Heart left ventricle (tissue), 16 donors: ENCODE measurements at places on chromosomes 2 and 18. TPM values are rescaled to one million over a fixed set of nuclear protein-coding genes. Genes with fewer than 3 reads are reported as not detected.
A peak's percentile ranks its signal among the peaks of the same experiment; 100 is the strongest.

DNA sequence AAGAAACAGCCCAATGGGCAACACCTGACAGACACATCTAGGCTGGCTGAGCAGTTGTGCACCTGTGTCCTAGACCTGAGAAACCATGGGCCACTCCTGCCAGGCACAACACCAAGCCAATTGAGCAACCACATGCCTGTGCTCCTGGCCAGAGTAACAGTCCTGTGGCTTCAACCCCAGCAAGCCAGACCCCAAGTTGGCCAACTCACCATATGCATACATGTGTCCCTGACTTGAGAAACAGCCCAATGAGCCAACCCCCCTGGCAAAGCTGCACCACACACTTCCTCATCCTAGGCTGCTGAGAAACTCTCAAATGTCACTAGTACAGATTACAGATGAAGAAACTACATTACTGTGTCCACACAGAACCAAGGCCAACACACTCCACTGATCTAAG is 36.6 kb downstream of the USP34 start:
- DNase-seq = no peak

- DNase-seq = peak; percentile 75
These were observed 96.2 kb upstream of the ZNF532 start for GRCh38 chr18:58768293-58768974.

GRCh38 chr2:227932001-227932400 is 60.6 kb downstream of the DAW1 start:
- no peak for DNase-seq

- DNase-seq = peak; percentile 72
These were observed 17.7 kb downstream of the IWS1 start for GRCh38 chr2:127508631-127509034.

DNA sequence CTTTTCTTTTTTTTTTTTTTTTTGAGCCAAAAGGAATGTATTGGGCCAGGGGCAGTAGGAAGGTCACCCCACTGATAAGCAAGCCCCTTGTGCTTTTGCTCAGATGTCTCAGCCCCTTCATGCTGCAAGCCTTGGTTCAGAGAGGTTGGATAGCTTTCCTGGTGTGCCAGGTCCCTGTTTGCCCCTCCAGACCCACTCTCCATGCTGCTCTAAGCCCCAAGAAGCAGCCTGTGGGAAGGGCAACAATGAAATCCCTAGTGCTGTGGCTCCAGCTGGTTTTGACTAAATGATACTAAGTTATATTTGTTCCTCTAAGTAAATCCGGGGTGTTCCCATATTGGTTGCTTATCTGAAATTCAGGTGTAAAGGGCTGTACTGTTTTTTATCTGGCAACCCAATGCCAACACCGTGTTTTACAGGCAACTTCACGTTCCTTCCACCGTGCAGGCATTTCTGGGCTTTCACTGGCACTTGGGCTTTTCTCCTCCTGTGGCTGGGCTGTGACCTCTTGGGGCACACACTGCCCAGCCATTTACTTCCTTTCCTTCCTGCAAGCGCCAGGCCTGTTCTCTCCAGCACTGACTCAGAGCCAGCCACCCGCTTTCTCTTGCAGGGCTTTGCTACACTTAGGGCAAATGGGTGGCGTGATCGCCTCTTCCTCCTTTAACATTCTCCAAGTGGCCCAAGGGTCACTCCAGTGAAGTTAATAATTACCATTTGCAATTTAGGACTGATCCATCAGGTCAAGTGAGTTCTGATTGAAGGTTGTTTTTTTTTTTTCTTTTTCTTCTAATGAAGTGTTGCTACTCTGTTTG is 21.6 kb downstream of the MERTK start:
- peak; percentile 50 for DNase-seq

DNA sequence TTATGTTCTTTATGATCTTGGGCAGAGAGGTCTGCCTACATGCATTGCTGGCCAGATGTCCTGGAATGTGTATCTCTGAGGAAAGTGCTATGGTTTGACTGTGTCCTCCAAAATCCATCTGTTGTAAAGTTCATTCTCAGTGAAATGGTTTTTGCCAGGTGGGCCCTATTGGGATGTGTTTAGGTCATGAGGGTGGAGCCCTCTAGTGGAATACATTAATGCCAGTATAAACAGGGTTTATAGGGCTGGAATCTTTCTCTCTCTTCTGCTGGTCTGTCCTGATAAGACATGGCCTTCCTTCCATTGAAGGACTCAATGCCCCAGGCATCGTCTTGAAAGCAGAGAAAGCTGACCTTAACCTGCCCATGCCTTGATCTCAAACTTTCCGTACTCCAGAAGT is 258.5 kb downstream of the RPIA start:
- DNase-seq = no peak

- DNase-seq = no peak
These were observed 64.5 kb upstream of the FAM124B start for GRCh38 chr2:224466304-224466895.

- DNase-seq = peak; percentile 46
These were observed 1.2 kb downstream of the BMPR2 start for GRCh38 chr2:202377207-202377761.

DNA sequence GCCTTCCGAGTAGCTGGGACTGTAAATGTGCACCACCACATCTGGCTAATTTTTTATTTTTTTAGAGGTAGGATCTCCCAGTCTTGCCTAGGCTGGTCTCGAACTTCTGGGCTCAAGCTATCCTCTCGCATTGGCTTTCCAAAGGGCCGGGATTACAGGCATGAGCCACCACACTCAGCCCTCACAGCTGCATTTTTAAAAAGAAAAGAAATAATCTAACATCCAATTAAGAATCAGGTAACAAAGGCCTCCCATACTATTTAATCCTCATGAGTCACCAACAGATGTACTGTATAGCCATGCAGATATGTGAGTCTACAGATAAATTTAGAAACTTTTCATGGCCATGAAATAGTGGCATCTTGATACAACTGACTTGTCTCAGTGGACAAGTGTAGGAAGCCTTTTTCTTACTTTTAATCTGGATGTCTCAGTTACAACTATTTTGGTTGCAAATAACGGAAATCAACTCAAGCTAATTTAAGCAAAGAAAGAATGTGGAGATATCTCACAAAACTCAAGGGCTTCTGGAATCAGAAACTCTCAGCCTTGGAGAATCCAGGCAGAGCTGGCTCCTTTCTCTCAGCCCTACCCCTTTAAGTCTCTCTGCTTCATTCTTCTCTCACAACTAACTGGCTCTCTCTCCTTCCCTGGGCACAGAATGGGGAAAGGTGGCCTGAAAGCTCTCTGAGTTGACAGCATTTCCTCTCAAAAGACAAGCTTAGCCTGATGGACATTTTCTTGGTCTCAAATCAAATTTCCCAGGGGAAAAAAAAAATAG is 12.8 kb upstream of the PPM1B start:
- no peak for DNase-seq

GRCh38 chr18:39741755-39742466 is 2176.3 kb upstream of the CELF4 start:
- no peak for DNase-seq

- DNase-seq = no peak
These were observed 147.9 kb upstream of the ID2 start for GRCh38 chr2:8533923-8534322.

DNA sequence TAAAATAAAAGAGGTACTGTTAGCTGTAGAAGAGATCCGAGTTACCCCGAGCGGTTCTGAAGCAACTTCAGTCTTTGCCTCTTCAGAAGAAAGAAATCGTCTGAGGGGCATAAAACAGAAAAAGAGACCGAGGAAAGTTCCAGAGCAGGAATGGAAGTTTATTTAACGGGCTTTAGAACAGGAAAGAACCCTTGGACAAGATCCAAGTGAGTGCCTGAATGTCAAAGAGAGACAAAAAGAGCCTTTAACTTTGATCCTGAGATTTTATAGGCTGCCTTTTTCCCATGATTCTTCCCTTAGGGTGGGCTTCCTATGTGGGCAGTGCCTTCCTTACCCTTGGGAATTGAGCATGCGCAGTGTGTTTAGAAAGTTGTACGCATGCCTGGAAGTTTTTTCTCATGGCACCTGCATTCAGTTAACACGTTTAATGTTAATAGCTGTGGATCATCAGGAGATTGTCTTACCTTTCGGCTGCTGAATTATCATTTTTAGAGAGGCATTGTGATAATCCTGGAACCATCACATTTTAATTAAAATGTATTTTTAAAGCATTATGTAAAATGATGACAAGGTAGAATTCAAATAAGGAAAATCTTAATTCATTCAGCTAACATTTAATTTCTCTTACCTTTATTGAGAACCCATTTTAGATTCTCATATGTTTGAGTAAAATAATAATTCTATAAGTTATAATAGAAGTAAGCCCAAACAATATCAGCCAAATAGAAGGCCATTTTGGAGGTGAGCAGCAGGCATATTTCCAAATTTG is 269.5 kb upstream of the ZSWIM2 start:
- DNase-seq = no peak

- DNase-seq = no peak
These were observed 235.0 kb downstream of the PMAIP1 start for GRCh38 chr18:60134806-60135205.

- DNase-seq = no peak
These were observed 13.1 kb downstream of the STARD7 start for GRCh38 chr2:96195410-96196066.

DNA sequence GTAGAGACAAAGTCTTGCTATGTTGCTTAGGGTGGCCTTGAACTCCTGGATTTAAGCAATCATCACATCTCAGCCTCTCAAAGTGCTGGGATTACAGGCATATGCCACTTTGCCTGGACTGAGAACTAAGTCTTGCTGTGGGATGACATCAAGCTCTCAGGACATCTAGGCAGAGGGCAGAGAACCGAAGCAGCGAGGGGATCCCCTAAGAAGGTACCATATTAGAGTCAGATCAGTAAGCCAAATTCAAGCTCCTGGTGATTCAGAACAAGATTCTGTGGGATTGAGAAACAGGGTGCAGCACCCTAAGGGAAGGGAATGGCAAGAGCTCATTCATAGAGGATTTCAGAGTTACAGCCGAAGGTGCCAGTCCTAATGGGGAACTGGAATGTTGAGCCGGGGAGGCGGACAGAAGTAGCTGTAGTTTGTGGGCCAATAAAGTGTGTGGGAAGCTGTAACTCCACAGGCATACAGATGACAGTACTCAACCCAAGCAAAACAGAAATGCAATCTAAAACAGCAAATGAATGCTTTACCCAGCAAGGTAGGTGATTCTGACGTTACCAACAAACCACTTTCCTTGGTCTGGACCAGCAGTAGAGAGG is 30.9 kb downstream of the EPHA4 start:
- DNase-seq = no peak

DNA sequence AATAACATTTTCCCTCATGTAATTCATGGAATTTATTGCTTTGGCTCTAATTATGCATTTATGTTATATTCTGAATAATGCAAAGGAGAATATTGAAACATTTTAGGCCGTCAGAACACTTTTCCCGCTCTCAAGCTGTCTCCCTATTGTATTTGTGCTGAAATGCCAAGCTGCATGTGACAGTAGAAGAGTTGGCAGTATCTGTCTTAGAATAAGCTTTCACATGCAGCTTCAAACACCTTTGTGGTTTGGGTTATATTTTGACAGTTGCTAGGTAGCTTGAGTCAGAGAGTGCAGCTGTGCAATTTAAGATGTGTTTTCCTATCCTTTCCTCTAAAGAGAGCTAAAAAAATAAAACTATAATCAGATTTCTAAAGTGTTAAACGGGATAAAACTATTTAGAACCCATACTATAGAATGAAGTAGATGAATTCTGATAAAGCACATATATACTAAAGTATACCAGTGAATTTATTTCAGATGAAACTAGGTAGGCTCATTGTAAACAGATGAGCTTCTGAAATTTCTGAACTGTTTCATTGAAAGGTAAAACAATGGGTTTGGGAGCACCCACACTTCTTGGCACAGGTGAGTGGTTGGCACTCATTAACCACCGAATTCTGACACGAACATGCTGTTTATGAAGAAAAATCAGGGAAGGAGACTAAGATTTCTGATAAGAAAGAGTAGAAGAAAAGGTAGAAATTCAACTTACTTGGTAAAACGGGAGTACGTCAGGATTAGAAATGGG is 43.4 kb downstream of the PLCL1 start:
- DNase-seq = no peak

GRCh38 chr2:45761635-45762034 is 110.2 kb downstream of the PRKCE start:
- DNase-seq = no peak

DNA sequence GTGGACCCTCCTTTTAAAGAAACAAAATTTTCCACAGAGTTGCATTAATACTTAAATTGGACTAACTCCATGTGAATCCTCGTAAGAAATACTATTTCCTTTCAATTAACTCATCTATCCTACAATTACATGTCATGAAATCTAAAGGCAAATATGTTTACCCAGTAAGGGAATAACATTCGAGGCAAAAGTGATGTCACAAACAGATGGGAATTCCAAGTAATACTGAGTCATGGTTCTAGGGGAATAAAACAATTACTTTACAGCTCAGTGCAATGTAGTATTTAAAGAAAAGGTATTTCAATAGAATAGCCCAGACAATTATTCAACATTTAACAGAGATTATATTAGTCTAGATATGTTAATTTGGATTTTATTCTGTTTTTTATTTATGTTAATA is 205.8 kb downstream of the ZNF385B start:
- no peak for DNase-seq

- DNase-seq = no peak
These were observed at the start of gene IL36A for GRCh38 chr2:113005030-113005509. IL36A (plus strand) TSS chr2:113005459; CDS start chr2:113005872, 413 bp downstream.

DNA sequence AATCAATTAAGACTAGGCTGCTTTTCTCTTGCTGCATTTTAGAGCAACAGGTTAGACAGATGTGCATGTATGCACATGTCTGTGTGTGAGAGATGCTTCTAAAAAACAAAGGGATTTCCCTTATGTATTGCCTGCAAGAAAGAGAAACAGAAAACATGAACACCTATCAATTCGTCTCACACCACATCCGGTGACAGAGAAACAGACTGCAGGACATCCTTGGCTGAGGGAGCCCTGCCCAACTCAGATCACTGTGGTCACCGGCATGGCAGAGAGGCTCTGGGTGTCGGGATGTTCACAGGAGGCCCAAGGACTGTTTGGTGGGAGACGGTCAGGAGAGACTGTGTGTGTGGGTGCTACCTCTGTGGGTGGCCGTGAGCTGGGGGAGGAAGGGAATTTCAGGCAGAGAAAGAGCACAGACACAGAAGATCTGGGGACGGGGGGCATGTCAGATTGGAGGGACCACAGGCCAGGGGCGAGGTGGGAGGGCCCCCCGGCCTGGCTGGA is 24.9 kb downstream of the FHL2 start:
- DNase-seq = peak; percentile 53

GRCh38 chr18:46736135-46736534 is 20.7 kb downstream of the ST8SIA5 start:
- no peak for DNase-seq

- DNase-seq = no peak
These were observed 51.1 kb upstream of the SLC66A3 start for GRCh38 chr2:11103984-11104793.

GRCh38 chr2:239978411-239978810 is 46.7 kb downstream of the NDUFA10 start:
- DNase-seq = no peak

- no peak for DNase-seq
These were observed 294.5 kb downstream of the CCDC178 start for GRCh38 chr18:33146014-33146413.

Gene DYNC1I2
- total RNA-seq = 74.0 TPM

Gene OTOS
- not detected for total RNA-seq

Gene GAD1
- total RNA-seq = not detected

Gene GBX2
- 0.17 TPM for total RNA-seq

Gene CHRND
- not detected for total RNA-seq

Gene FMNL2
- 8.9 TPM for total RNA-seq

Gene ABCG8
- not detected for total RNA-seq

Gene C2orf72
- not detected for total RNA-seq

Gene TTR
- total RNA-seq = not detected

Gene CD207
- not detected for total RNA-seq

Gene VWA3B
- total RNA-seq = not detected

Gene C1QL2
- total RNA-seq = not detected

Gene LAMA3
- 6.6 TPM for total RNA-seq

Gene CNGA3
- not detected for total RNA-seq

Gene RUFY4
- not detected for total RNA-seq

Gene GCG
- total RNA-seq = not detected
